NCI-H1105 (cell line): ENCODE measurements at places on chromosomes 16 and 17.

- DNase-seq = no peak
Observed at GRCh38 chr17:43874293-43874692, 27.3 kb downstream of the CD300LG start.

GRCh38 chr16:86520317-86521210 lies 10.2 kb downstream of the FOXF1 start:
- DNase-seq = no peak

- no peak for DNase-seq
Observed at GRCh38 chr17:81563861-81564586, 11.9 kb upstream of the FAAP100 start.

- DNase-seq = peak; percentile 2
Observed at GRCh38 chr17:36907407-36907806, 29.9 kb upstream of the LHX1 start.

DNA sequence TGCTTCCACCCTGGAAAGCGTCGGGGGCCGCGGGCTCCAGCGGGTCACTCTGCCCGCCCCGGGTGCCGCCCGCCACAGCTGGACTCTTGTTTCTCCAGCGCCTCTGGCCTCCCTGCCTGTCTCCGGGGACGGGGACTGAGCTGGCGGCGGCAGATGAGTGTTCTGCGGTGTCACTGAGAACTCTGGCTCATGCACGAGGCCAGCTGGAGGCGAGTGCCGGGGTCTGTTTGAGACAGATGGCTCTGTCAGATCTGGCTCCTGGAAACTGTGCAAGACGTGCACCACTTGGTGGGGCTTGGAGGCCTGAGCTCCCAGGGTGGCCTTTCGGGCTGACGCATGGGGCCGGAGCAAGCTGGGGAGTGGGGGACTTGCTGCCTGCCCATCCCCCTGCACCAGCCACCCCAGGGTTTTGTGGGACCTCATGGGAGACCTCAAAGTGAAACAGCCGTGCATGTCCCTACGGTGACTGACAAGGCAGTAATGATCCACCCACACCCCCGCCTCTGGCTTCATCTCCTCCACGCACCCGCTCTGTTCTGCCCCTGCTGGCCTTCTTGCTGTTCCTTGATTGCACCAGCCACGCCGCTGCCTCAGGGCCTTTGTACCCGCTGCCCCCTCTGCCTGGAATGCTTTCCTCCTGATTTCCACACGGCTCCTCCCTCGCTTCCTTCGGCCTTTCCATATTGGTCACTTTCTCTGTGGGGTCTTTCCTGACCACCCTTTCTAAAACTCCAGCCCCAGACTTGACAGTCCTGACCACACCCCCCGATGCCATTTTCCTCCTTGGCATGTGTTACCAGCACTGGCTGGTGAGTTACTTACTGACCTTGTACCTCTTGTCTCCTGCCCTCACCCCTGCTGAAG lies 174.9 kb upstream of the CIBAR2 start:
- DNase-seq = no peak

DNA sequence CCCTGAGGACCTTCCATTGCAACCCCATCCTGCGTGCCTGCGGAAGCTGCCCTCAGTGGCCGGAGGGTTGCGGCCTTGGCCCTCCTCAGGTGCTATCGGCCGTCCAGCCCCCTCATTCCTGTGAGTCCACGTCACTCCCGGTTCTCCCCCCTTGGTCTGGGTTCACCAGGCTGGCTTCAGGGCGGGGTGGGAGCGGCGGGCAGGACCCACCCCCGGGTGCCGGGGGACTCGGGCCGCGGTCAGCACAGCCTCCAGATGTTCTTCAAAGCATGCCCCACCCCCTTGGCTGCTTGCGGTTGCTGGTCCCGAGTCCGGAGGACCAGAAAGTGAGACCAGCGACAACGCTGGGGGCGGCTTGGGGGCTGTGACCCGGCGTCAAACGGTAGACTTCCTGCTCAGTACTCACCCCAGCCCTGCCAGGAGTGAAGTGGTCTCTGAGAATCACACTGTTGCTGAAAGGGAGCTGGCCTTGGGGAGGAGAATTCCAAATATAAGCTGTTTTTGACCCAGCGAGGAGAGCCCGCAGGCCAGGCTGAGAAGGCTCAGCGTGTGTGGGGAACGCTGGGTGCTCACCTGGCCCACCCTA lies 4.5 kb downstream of the ZNF469 start:
- no peak for DNase-seq

DNA sequence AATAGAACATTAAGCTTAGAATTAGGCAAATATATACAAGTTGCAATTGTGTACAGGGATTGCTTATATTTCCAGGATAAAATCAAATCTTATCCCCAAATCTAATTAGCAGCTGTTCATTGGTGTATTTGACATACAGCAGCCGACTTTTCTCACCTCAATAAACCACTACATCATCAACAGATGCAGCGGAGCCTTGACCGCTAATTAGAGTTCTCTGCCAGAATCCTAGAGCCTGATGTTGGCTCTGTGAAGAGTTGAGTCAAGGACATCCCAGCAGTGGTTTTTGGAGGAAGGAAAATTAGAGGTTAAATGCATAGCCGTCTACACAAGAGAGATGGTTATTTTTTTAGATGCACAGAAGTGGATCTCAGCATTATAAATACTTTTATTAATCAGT lies 221.9 kb upstream of the CACNG5 start:
- no peak for DNase-seq

- DNase-seq = no peak
Observed at GRCh38 chr16:30009085-30009862, 1.6 kb downstream of the DOC2A start.
